ENCODE measurements at places on chromosomes 5 and 9.
A peak's percentile ranks its signal among the peaks of the same experiment; 100 is the strongest.

DNA sequence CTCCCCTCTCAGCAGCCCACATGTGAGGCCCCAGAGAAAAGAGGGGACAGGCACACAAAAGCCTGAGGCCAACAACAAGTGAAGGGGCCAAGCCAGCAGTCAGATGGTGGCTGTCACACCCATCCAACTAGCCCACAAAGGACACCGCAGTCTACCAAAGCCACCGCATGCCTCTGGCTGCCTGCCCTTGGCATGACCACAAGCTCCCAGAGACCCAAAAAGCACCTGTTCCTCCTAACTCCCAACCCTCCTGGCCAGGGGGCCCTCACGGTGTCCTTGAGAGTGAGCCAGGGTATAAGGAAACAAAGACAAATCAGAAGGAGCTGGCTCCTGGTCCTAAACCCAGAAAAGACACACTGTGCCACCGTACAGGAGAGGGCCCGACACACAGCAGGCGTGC lies 77.8 kb upstream of the LRRTM2 start:
- no peak for DNase-seq

- DNase-seq = no peak
Measured at GRCh38 chr5:14762549-14763216, 98.2 kb downstream of the OTULIN start.

DNA sequence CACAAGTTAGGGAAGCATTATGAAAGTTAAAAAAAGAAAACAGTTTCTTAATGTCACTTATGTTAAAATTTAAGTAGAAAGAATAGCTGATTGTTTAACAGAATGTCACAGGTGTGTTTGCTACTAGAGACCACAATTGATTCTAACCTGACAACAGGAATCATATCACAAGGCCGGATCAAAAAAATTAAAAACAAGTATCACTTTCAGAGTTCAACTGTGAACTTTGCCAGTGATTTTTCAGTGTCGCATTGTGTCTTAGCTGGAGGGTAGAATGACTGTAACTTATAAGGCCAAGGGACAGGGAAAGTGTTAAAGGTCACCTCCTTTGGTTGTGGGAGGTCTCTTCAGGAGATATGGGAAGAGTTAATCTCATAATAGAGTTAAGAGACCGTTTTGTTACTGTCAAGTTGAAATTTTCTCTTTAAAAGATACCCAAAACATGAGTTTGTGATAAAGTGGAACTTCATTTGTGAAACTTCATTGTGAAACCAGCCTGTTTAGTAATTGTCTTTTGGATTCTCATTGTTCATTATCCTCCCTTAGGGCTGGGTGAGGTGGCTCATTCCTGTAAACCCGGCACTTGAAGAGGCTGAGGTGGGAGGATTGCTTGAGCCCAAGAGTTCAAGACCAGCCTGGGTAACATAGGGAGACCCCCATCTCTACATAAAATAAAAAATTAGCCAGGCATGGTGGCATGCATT lies 40.9 kb downstream of the CPEB4 start:
- no peak for DNase-seq

DNA sequence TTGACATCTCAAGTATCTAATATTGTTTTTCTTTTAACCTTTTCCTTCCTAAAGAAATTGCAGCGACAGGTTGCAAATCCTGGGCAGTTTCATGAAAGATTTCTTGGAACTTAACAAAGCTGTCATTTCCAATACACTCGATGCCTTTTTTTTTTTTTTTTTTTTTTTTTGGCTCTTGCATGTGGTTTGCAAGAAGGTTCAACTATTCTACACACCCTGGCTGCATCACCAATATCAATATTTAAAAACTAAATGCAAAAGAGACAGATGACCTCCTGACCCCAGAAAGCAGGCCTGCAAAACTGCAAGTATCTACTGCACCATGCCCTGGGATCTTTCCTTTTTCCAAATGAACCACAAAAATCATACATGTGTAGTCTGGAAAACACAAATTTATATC lies 4.4 kb upstream of the NFIB start:
- no peak for DNase-seq

DNA sequence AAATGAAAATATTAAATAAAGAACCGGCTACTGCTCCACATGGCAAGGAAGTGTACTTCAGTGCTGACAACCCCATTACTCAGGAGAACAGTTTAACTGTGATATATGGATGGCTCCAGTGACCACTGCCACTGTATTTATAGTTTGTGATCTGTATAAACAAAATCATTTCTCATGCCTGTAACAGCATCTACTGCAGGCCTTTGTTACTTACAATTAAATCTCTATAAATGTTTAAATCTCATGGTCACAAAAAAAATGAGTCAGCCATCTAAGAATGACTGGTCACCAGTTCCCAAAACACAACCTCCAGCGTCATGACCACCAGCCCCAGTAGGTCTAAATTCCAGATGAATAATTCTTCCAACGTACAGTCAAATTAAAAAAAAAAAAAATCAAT lies 24.6 kb downstream of the SERINC5 start:
- no peak for DNase-seq

GRCh38 chr5:153425914-153426313 lies 64.6 kb upstream of the GRIA1 start:
- DNase-seq = no peak

- no peak for DNase-seq
Measured at GRCh38 chr9:113646946-113647914, 183.7 kb downstream of the RGS3 start.

GRCh38 chr5:157148734-157149615 lies 6.3 kb upstream of the MED7 start:
- peak; percentile 31 for DNase-seq

DNA sequence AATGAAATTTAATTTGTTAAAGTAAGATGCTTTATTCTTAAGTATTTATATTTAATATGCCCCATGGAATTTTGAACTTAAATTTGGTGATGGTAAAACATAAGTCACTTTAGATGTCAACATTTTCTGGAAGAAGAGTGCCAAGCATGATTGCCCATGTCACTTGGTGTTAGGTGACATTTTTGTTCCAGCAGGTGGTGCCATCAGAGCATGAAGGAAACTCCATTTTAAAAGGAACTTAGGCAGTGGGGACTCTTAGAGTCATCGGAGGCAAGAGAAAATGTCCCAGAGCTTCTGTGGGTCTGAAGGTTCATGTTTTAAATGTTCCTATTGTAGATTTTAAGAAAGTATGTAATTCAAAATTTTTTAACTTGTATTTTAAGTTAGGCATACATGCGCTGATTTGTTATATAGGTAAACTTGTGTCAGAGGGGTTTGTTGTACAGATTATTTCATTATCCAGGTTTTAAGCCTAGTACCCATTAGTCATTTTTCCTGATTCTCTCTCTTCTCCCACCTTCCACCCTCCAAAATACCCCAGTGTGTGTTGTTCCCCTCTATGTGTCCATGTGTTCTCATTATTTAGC lies 789.3 kb downstream of the SEMA5A start:
- DNase-seq = peak; percentile 20

- DNase-seq = no peak
Measured at GRCh38 chr5:24510523-24510988, 134.2 kb downstream of the CDH10 start.

GRCh38 chr9:118321788-118322187 lies 617.6 kb downstream of the TLR4 start:
- no peak for DNase-seq

GRCh38 chr5:171845040-171845630 lies 59.5 kb downstream of the SMIM23 start:
- no peak for DNase-seq

DNA sequence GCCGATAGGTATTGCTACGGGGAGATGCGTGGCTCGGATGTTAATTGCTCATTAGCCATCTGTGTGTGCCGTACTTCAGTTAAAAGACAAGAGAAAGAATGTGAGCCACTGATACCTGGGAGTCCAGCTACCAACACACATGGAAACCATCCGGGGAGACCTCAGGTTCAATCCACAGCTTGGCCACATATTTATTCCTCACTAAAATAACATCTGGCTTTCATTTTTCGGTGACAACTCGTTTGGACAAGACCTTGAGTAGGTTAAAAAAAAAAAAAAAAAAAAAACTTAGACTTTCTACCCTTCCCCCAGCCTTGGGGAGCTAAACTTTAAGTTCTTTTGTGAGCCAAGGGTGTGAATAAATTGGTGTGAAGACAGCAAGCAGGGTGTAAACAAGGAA lies 84.1 kb downstream of the SLIT3 start:
- DNase-seq = no peak

- no peak for DNase-seq
Measured at GRCh38 chr5:83857341-83857740, 136.7 kb upstream of the HAPLN1 start.

DNA sequence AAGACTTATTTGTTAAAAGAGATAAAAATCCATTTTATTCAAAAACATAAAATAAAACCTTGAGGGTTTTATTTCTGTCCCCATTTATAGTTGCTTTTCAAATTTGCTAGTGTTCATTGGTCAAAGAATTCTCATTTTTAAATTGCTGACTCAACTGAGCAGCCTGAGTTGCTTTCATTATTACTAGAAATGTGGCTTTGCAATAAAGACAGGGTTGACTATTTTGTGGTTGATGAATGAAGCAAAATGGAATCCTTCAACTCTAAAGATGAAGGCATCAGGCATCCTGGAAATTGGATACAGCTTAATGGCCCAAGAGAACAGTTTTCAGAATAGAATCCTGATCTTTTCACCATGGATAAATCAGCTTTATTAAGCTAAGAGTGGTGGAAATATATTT lies 23.9 kb upstream of the PPP3R2 start:
- peak; percentile 1 for DNase-seq

DNA sequence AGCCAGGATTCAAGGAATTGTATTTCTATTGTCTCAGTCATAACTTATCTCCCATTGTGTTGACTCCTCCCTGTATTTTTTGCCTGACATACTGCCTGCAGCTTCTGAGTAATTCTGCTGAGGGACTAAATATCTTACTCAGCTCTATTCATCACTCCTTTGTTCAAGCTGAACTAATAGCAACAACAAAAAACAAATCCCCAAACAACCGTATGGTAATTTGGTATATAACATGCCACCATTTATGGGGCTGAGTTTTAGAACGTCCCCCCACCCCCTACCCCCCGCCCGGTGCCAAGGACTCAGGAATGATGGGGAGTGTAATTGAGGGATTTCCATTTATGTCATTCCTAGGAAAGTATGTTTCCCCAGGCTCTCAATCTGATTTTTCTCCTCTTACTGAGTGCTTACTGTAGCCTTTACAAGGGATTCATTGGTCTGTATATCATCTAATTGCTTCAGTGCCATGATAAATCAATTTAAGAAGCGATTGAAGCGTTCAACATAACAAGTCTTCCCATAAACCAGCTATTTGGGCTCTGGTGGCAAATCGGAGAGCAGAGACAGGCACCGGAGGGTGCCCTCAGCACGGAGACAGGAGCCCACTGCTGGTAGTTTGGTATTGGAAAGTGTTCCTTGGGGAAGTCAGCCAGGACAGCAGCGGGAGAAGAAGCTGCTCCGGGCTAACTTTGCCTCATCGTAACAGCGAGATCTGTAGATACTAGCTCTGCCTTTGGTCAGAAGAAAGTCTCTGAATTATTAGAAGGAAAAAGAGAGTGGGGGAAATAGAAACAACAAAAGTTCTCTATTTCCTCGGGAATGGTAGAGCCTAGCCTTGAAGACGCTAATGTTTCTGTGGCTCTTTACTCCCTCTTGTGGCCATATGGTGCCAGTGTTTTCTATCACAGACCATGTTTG lies 40.7 kb upstream of the HSD17B4 start:
- no peak for DNase-seq

Measured in GM04504 (cell line).